ENCODE measurements at places on chromosomes 6 and 20. TPM values are rescaled to one million over a fixed set of nuclear protein-coding genes. Genes with fewer than 3 reads are reported as not detected.

DNA sequence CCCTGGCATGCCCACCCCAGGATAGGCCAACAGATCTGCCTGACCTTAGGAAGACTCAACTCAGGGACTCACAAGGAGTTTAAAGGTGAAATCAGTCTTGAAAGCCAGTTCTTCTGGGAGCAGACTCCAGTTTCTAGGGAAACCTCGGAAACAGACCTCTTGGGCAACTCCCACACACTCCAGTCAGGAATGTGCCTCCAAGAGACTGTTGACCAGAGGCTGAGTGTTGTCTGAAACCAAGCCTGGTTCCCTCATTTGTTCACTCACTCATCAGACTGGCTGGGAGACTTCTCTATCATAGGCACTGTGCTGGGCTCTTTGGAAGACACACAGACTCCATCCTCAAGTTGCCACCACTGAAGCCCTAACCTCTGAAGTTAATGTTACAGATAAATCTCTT lies 1.8 kb downstream of the TREM1 start:
- no peak overlapping the region for H3K27ac ChIP-seq
- DNase-seq, result no peak
- no peak overlapping the region for H3K4me3 ChIP-seq
- H3K27me3 ChIP-seq, result peaks cover 11% of the 10 kb centered on the region

C4A gene
- total RNA-seq, result 8.1 TPM

DNA sequence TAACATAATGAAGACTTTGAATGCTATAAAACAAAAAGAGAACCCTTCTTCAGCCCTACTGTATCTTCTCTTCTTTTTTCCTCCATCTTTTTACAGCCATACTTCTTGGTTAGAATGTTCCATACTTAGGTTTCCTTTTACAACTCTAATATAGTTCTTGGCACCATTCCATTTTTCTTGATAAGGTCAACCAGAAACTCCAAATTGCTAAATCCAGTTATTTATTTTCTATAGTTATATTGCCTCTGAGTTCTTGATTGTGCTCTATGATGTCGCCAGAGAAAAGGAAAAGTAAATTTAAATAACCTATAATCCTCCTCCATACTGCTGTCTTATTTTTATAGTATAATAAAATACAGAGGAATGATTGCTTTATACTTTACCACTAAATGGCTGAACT lies 26.7 kb upstream of the COL10A1 start:
- no peaks in the 10 kb centered on the region for H3K36me3 ChIP-seq
- no peak overlapping the region for H3K27ac ChIP-seq
- H3K4me3 ChIP-seq, result no peak overlapping the region
- DNase-seq, result no peak
- no peaks in the 10 kb centered on the region for H3K27me3 ChIP-seq

GRCh38 chr6:90403489-90404381 lies 107.1 kb upstream of the BACH2 start:
- no peak overlapping the region for H3K4me3 ChIP-seq
- DNase-seq, result no peak
- no peak overlapping the region for H3K27ac ChIP-seq

NKAIN2 gene
- 2.6 TPM for total RNA-seq

TMC2 gene
- total RNA-seq, result not detected

- no peaks in the 10 kb centered on the region for H3K4me1 ChIP-seq
- no peaks in the 10 kb centered on the region for H3K27me3 ChIP-seq
- H3K4me3 ChIP-seq, result no peak overlapping the region
Observed at GRCh38 chr6:73679009-73679408, 17.0 kb upstream of the CD109 start.

DNA sequence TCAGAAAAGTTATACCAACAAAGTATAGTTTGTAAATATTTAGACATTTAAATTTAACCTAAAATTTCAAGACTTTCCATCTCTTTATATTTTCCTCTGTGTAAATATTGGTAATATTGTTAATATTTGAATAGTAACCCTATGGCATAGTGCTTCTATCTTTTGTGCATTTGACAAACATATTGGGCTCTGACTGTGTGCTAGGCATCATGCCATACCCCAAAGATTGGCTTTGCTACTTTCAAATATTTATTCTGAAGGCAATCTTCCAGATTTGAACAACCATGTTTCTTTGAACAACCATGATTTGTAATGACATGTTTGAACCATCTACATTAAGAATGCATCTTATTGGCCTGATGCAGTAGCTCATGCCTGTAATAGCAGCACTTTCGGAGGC lies 15.5 kb upstream of the PRDM1 start:
- no peak overlapping the region for H3K27ac ChIP-seq
- H3K4me1 ChIP-seq, result no peaks in the 10 kb centered on the region
- no peak for DNase-seq
- no peak overlapping the region for H3K4me3 ChIP-seq
- H3K27me3 ChIP-seq, result no peaks in the 10 kb centered on the region
- no peaks in the 10 kb centered on the region for H3K36me3 ChIP-seq

- no peaks in the 10 kb centered on the region for H3K4me1 ChIP-seq
- no peaks in the 10 kb centered on the region for H3K36me3 ChIP-seq
- H3K27me3 ChIP-seq, result no peaks in the 10 kb centered on the region
Observed at GRCh38 chr20:3515379-3516170, 44.8 kb downstream of the ATRN start.

DNA sequence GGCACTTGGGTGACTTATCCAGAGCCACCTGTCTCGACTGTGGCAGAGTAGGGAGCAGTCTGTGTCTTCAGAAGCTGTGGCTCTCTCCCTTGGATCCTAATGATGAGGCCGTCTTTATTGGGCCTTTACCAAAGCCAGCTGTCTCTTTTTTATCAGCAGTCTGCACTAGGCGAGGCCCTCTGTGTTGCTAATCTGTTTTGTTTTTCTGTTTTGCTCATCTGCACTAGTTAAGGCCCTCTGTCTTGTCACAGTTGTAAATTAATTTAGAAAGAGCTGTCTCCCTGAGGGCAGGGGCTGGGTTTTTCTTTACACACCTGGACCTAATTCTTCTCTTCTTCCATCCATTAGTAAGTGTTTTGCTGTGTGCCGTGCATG lies 45.0 kb downstream of the CDS2 start:
- no peaks in the 10 kb centered on the region for H3K27me3 ChIP-seq
- no peak overlapping the region for H3K27ac ChIP-seq
- H3K36me3 ChIP-seq, result no peaks in the 10 kb centered on the region

LY6G6C gene
- total RNA-seq, result 0.23 TPM

GRCh38 chr20:43408848-43409576 lies 48.7 kb upstream of the SRSF6 start:
- DNase-seq, result peak; percentile 32
- H3K4me1 ChIP-seq, result no peaks in the 10 kb centered on the region
- peaks cover 10% of the 10 kb centered on the region for H3K27me3 ChIP-seq
- no peak overlapping the region for H3K27ac ChIP-seq

DNA sequence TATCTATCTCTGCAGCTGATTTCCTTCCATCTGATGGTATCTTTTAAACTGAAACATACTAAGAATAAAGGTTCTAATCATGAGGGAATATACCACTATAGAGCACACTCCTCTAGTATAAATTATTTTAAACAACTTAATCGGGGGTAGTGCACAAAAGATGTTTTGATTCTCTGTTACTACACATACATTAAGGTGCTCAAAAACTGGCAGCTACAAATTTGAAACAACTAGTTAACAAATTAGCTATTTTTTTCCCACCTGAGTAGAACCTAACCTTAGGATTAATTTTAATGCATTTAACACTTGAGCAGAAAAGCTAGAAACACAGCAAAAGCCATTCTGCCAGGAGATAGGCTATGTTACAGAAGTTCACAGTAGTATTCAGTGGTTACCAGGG lies 23.0 kb downstream of the CCNC start:
- DNase-seq, result no peak
- no peaks in the 10 kb centered on the region for H3K4me1 ChIP-seq
- H3K36me3 ChIP-seq, result peaks cover 59% of the 10 kb centered on the region
- H3K27me3 ChIP-seq, result no peaks in the 10 kb centered on the region
- H3K27ac ChIP-seq, result no peak overlapping the region

GRCh38 chr6:148746363-148747144 lies at the start of gene UST:
TSS of gene UST (plus strand) at chr6:148747030. CDS start at chr6:148747431, 401 bp downstream.
- no peaks in the 10 kb centered on the region for H3K36me3 ChIP-seq
- DNase-seq, result no peak
- H3K27ac ChIP-seq, result no peak within 1 kb of the TSS
- H3K27me3 ChIP-seq, result peaks cover 42% of the 10 kb centered on the region

DNA sequence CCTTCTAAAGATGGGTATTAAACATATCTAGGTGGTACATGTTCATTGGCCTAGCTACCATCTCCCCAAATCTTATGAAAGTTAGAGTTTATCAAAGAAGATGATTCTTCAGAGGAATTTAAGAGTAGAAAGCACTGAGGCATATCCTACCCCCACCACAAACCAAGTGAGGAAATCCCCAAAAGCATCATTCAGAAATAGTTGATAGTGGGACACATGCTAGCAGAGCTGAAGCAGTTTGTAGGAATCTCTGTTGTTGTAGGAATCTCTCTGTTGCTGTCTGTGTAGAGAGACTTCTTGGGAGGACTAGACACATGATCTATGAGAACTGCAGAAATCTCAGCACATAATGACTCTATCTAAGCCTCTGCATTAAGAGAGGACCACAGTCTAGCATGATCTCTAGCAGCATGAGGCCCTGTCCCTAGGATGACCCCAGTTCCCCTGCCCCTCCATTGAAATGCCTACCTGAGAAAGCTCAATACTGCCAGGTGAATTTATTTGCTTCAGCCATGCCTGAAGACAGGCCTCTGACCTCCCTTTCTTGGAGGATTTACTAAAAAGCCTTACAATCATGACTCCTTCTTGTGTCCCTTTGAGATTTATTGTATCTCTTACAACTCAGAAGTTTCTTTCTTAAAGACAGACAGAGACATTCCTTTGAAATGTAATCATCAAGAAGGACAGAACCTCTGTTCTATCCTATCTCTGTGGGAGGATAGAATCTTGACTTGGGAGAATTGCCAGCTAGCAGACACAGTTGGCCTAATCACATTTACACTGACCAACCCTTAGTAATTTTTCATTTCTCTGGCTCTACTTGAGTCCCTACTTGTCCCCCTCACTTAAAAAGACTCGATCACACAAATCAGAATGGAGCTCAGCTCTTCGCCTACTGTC lies 582.4 kb downstream of the PHF3 start:
- no peaks in the 10 kb centered on the region for H3K4me1 ChIP-seq
- no peak overlapping the region for H3K4me3 ChIP-seq
- H3K27me3 ChIP-seq, result no peaks in the 10 kb centered on the region
- DNase-seq, result no peak

DNA sequence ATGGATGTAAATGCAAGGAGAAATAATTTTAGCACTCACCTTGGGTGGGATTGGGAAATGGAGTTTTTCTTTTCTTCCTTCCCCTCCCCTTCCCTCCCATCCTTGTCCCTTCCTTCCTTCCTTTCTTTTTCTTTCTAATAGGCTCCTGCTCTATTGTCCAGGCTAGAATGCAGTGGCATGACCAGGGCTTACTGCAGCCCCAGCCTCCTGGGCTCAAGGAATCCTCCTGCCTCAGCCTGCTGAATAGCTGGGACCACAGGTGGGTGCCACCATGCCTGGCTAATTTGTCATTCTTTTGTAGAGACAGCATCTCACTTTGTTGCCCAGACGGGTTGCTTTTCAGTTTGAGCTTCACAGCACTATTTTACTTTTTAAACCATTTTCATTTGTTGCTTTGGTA lies 21.5 kb upstream of the ATRN start:
- H3K4me3 ChIP-seq, result no peak overlapping the region
- DNase-seq, result no peak
- H3K4me1 ChIP-seq, result no peaks in the 10 kb centered on the region
- H3K27me3 ChIP-seq, result peaks cover 3% of the 10 kb centered on the region
- no peak overlapping the region for H3K27ac ChIP-seq

DNA sequence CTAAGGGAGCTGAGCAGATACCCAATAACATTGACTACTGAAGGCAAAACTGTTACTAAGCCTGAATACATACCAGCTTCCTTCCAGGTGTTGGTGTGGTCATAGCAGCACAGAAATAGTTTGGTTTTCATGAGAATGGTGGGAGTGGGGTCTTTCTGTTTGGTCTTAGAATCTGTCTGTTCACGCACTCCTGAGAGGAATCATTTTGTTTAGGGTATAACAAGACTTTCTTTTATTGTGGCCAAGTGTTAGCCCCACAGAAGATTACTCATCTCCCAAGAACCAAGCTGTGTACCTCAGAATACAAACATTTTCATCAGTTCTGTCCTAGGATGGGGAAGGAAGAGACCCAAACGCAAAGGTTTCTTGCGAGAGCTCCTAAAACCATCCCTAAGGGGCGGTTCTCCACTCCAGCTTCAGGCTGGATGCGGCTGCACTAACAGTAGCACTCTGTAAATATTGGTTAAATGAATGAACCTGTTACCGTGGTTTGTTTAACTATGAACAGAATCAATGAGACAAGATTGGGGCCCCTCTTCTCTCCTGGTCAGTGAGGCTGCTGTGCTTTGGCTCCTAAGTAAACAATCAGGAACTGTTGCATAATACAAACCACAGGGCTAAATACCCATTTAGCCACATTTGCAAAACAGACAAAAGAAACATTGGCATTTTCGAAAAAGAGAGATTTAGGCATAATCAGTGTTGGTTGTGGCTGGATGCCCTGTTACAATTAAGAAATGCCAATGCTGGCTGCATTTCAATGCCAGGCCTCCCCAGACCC lies 44.9 kb downstream of the SNAP25 start:
- H3K36me3 ChIP-seq, result no peaks in the 10 kb centered on the region
- H3K4me1 ChIP-seq, result no peaks in the 10 kb centered on the region
- no peaks in the 10 kb centered on the region for H3K27me3 ChIP-seq
- DNase-seq, result no peak
- H3K27ac ChIP-seq, result no peak overlapping the region

GRCh38 chr6:44494011-44494501 lies 106.5 kb downstream of the CDC5L start:
- no peak overlapping the region for H3K4me3 ChIP-seq
- DNase-seq, result peak; percentile 32
- H3K27ac ChIP-seq, result no peak overlapping the region
- H3K27me3 ChIP-seq, result no peaks in the 10 kb centered on the region

- no peaks in the 10 kb centered on the region for H3K27me3 ChIP-seq
- H3K4me3 ChIP-seq, result no peak overlapping the region
- H3K36me3 ChIP-seq, result no peaks in the 10 kb centered on the region
Observed at GRCh38 chr6:155388591-155388990, 67.0 kb downstream of the NOX3 start.

DNA sequence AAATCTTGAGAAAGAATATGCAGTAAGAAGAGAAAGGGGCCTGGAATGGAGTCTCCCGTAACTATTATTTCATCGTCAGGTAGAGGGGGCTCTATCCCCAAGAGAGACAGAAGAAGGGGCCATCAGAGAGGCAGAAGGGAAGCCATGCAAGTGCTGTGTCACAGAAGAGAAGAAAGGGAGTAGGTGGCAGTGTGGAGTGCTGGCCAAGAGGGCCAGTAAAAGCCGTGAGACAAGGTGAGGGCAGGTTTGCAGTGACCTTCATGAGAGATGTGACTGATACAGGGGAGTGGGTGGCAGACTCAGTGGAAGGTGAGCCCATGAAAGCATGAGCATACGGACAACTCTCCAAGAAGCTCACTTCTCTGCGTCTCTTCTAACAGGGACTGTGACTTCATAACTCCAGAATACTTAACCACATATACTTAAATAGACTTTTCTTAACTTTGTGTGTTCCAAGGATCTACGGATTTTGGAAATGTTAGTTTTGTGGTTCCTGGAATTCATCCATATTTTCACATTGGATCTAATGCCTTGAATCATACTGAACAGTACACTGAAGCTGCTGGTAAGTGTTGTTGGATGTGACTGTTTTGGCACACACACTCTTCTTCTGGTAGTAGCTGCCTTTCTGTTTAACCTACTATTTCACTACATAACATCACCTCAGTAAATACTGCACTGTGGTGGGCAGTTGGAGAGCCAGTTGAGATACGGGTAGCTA lies 15.6 kb downstream of the PM20D2 start:
- no peaks in the 10 kb centered on the region for H3K27me3 ChIP-seq
- H3K4me3 ChIP-seq, result no peak overlapping the region
- H3K27ac ChIP-seq, result no peak overlapping the region
- DNase-seq, result no peak

- H3K4me3 ChIP-seq, result no peak overlapping the region
- no peaks in the 10 kb centered on the region for H3K4me1 ChIP-seq
- H3K36me3 ChIP-seq, result no peaks in the 10 kb centered on the region
- H3K27ac ChIP-seq, result no peak overlapping the region
- DNase-seq, result no peak
Observed at GRCh38 chr6:33966536-33966935, 162.7 kb upstream of the MLN start.

Data from Panc1 (cell line).